Fibroblast of skin of right quadriceps (primary cell): ENCODE measurements at places on chromosomes 2 and 18.
A peak's percentile ranks its signal among the peaks of the same experiment; 100 is the strongest.

- no peak for DNase-seq
Observed at GRCh38 chr18:79383388-79384056, 12.2 kb upstream of the NFATC1 start.

DNA sequence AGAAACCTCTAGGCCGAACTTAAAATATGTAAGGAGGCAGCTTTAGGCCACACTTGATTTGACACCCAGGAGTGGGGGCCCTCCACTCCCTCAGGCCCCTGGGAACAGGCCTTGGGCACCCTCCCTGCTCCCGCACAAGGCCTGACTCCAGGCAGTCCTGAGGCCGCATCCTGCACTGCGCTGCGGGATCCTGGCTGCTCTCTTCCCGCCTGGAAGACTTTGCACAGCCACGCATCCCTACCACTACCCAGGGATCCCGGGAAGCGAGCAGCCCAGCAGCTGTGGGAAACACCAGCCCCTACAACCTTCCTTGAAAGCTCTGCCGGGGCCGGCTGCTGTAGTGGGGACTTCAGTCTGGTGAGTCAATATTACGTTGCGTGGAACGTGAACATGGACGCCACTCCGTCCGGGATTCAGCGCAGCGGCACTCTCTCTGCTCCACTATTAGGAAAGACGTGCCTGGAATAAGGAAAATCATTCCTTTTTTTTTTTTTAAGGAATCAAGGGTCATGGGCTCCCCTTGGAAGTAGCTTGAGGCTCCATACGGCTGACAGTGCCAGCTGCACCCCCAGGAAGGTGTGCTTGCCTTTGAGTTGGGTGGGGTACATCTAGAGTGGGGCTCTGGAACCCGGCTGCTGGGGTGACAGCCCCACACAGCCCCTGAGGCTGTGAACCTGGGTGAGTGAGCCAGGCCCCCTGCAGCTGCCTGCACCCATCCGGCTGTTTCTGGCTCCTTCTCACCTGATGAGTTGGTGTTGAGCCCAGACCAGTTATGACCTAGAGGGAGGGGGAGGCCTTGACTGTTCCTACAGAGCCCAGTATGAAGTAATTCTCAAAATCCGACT is 119.2 kb upstream of the TMEM18 start:
- DNase-seq, result no peak

DNA sequence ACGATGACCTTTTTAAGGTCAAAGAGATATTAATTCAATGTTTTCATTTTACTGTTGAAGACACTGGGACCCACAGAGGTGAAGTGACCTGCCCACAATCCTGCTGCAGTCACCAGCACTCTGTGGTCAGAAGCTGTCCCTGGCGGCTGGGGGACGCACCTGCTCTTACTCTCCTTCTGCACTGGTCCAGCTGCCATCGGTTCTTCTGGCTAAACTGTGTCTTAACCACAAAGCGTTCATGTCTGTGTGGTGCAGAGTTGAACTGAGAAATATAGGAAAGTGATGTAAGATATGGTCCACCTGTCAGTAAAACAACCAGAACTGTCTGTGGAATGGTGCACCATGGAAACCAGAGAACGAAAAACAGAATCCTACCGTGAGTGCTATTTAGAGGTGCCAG is 44.9 kb upstream of the SMIM21 start:
- DNase-seq, result no peak

- DNase-seq, result no peak
Observed at GRCh38 chr2:55017880-55018279, 32.4 kb downstream of the RTN4 start.

- no peak for DNase-seq
Observed at GRCh38 chr2:77428946-77429345, 93.2 kb downstream of the LRRTM4 start.

DNA sequence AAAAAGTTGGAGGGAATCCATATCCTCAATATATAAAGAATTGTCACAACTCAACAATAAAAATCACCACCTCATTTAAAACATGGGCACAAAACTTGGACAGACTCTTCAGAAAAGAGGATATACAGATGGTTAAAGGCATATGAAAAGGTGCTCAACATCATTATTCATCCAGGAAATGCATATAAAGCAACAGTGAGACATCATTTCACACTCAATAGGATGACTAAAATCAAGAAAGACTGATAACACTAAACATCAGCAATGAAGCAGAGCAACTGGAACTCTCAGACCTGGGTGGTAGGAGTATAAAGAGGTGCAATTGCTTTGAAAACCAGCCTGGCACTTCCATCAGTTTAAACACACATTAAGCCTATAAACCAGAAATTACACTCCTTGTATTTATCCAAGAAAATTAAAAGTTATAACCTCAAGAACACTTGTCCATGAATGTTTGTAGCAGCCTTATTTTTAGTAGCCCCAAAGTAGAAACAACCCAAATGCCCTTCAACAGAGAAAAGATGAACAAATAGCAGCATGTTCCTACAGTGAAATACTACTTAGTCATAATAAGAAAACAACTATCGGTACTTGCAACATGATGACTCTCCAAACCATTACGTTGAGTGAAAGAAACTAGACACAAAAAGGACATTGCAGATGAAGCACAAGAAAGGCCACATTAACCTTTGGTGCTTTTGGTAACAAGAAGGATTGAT is 79.1 kb upstream of the TANC1 start:
- no peak for DNase-seq

DNA sequence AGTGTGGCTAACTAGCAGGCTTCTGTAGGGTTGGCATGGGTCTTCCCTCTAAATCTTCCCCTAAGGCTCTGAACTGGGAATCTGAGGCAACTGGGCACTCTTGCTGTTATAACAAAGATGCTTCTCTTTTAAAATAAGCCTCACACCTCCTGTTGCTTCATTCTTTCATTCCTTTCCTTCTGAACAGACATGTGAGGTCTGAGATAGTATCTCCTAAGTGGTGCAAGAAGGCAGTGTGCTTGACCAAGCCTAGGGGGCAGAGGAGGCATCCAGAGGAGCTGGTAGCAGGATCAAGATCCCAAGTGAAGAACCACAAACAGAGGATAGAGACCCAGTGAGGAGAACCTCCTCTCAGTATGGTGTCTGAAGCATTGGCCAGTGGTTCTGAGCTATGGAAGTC is 90.9 kb downstream of the TTC27 start:
- no peak for DNase-seq

DNA sequence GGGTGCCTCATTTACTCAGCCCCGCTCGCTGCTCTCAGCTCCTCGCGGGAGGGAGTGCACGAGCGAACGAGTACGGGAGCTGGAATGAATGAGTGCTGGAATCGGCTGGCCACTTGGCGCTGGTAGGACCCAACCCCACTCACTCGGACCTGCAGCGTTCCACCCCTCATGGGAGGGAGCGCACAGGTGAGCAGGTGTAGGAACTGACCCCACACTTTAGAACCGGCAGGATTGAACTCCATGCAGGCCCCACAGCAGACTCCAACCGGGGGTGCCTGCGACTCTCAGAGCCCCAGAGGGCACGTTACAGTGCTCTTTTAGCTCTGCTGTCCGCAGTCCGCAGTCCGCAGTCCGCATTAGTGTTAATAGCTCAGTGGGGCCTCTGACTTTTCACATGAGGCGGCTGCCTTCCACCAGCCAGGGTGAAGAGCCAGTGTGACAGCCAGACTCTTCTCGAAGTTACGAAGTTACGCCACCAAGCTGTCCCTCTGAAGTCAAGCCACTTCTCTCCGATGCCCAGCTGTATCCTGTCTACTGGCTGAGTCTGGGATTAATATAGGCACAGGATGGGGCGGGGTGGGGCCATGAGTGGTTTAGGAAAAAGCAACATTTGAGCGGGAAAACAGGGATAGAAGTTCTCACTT is 102.7 kb upstream of the ARHGAP15 start:
- peak; percentile 1 for DNase-seq

DNA sequence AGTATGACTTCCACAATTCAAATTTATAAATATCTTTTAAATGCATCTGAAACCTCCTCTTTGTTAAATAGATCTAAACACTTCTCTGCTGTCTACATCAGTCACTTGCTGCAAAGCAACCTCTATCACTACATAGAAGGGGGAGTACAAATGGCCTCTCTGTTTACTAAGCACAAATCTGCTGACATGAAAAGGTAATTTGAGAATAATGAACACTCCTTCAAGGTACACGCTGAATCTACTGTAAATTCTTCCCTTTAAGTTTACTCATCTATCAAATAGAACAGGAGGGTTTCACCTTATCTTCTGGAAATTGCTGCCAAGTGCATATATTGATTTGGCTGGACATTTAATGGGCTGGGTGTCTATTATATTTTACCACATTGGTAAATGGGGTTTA is 879.6 kb downstream of the SUCLG1 start:
- DNase-seq, result no peak

- DNase-seq, result no peak
Observed at GRCh38 chr2:127589841-127590240, 54.4 kb downstream of the MYO7B start.

GRCh38 chr2:148943097-148943496 is 68.1 kb downstream of the KIF5C start:
- no peak for DNase-seq

- peak; percentile 44 for DNase-seq
Observed at GRCh38 chr2:75064691-75065396, 106.4 kb downstream of the POLE4 start.

- DNase-seq, result peak; percentile 76
Observed at GRCh38 chr2:200603972-200604371, 18.2 kb downstream of the AOX1 start.

DNA sequence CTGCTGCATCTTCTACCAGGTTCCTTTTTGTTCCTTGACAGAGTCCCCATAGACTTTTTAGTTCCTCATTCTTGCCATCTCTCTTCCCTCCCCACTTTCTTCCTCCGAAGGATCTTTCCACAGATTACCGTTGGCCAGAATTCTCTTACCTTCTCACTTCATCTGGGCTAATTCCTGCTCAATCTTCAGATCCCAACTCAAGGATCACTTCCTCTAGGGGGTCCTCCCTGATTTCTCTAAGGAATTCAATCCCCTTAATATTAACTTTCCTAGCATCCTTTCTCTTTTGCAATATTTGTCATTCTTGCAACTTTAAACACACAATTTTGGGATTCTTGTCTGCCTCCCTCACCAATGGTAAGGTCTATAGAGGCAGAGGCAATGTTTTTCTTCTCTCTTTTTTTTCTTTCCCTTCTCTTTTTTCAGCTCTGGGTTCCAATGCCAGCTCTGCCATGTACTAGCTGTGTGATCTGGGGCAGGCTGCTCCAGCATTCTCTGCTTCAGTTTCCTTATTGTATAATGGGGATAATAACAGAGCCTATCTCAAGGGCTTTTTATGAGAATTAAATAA is 5.4 kb upstream of the KCNE4 start:
- peak; percentile 65 for DNase-seq

GRCh38 chr2:116917196-116917595 is 897.3 kb upstream of the DDX18 start:
- DNase-seq, result no peak

GRCh38 chr2:241563571-241563980 is 5.0 kb downstream of the BOK start:
- DNase-seq, result no peak

GRCh38 chr18:46148810-46149209 is 44.6 kb downstream of the HAUS1 start:
- DNase-seq, result peak; percentile 44

DNA sequence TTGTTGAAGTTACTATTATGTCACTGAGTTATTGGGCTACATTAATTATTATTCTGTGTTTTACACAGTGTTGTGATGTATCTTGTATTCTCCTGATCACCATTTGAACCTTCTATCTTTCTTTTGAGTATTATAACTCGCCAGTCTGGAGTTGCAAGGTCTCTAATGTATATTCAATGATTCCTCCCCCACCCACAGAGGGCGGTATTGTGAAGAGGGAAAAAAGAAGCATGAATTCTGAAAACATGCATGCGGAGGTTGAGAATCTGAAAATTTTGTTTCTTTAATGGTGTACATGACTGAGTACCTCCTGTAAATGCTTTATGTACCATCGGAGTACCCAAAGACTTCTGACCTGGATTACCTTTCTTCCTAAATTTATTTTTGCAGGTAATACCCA is 266.6 kb downstream of the NR4A2 start:
- no peak for DNase-seq

DNA sequence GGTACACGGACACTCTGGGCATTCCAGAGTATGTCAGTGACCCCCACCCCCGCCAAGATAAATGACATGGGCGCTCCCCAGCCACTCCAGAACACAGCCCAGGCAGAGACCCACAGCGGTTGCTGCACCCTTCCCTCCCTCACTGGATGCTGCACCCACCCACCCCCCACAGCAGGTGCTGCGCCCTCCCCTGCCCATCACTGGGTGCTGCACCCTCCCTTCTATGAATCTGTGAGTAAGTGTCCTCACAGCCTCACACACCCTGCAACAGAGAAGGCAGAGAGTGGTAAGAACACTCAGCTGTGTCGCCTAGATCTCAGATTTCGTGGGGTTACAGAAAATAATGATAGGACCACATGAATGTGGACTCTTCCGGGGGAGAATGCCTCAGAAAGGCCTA is 23.5 kb downstream of the CHMP1B start:
- DNase-seq, result no peak

DNA sequence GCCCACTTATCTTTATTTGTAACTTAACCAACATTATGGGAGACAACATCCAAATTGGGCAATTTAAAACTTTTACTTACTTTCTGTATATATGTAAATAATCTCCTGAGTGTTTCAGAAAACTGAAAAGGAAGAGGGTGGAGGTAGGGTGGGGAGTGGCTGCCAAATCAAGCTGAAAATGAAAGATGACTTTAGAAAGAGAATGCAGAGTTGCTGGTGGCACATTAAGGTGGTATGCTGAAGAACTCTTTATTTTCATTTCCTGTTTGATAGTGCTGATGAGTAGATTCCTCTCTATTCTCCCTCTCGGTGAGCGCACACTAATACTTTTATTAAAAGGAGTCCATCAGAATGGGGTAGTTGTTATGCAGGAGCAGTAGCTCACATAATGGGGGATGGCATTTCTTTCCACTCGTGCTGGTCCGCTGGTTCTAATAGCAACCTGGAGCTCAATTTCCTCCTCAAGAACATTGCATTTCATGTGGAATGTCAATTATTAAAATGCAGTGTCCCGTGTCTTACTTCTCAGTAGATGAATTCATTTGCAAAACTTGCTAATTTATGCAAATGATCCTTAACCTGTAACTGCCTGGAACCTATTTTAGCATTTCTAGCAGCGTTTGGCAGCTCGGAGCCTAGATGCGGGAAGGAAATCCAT is 466.9 kb upstream of the HNRNPA3 start:
- DNase-seq, result no peak

DNA sequence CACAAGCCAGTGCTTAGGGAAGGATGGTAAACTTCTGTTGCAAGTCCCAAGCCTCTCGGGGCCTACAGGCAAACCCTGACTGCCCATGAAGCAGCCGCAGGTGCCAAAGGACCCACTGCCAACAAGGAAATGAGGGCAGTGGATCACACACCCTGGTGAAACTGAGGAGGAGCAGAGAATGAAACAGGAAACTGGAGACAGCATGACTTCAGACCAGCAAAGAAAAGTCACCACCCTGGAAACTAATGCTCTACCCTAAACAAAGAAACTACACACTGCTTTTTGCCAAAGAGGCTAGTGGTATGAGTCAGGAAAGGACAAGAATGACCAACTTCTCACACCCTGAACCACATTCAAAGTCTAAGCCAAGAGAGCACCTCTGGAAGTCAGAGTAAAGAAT is 97.2 kb downstream of the MYO5B start:
- no peak for DNase-seq

- DNase-seq, result no peak
Observed at GRCh38 chr2:200809506-200810251, 2.0 kb upstream of the BZW1 start.
